NCI-H526 (cell line): ENCODE measurements at places on chromosomes 5 and 9.

GRCh38 chr9:38233343-38233742, 159.2 kb upstream of the ALDH1B1 start:
- DNase-seq: no peak

DNA sequence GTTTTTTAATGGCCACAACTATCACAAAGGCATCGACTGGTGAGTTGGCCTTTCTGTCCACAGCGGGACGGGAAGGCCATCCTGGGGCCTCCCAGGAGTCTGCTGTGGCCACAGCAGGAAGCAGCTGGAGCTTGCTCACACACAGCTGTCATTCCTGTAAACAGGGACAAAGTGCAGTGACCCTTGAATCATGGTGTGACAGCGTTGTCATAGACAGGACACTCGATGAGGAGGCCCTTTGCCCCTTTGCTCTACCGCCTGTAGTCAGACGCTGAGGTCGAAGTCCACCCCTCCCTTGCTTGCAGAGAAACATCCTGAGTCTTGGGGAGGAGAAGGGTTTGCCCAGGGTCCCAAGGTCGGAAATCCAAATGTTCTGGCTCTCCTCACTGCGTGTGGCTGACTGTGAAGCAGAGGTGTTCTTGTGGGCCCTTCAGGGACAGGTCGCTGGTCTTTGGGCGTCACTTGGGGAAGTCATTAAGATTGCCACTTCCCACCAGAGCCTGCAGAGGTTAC, 35.1 kb downstream of the NDST1 start:
- DNase-seq: no peak

DNA sequence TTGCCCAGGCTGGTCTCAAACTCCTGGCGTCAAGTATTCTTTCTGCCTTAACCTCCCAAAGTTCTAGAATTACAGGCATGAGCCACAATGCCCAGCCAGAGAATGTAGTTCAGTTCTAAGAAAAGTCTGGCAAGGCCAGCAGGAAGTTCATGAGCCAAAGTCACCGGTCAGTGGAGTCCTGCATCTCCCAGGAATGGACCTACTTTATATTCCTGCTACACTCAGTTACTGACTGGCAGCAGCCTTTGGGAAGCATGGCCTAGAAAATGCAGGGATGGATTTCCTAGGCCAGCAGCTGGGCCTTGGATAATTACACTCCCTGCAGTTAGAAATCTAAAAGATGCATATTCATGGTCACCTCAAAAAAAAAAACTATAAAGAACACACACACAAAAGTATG, 135.7 kb downstream of the CAAP1 start:
- no peak for DNase-seq

DNA sequence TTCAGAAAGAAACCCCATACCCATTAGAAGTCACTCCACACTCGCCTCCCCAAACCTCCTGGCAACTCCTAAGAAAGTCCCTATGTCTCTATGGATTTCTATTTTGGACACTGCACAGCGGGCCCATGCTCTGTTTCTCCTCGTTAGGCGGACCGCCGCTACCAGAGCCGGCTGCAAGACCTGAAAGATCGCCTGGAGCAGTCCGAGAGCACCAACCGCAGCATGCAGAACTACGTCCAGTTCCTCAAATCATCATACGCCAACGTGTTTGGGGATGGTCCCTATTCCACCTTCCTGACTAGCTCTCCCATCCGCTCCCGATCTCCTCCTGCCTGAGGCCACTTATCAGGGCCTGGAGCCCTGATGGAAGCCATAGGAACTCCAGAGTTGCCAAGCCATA, 4.6 kb upstream of the GLE1 start:
- DNase-seq: no peak

DNA sequence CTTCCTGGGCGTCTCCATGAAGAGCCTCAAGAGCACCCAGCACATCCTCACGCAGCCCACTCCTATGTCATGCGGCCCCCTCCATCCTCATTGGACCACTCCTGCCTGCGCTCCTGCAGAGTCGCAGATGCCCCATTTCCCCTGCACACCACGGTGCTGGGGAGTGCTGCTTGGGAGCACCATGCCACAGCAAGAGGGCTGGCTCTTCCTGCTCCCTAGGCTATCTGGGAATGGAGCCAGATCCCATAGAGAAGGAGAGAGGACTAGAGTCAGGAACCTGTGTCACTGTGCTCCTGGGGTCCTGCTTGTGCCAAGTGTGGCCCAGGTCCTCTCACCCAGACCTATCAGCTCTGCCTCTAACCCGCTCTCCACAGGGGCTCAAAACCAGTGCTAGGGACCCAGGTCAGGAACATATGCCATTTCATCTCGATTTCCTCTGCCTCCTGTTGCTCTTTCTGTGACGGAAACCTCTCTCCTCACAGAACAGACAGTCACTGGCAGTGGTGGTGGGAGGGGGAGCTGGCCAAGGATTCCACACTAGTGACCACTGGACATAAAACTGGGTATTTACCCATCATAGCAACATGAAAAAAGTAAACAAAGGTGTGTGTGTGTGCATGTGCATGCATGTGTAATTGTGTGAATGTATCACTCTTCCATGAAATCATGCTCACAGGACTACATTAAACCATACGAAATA, 178.4 kb downstream of the TTLL11 start:
- DNase-seq: no peak

- DNase-seq: no peak
These were observed 134.8 kb upstream of the PPP1R2B start for GRCh38 chr5:156715287-156715686.

DNA sequence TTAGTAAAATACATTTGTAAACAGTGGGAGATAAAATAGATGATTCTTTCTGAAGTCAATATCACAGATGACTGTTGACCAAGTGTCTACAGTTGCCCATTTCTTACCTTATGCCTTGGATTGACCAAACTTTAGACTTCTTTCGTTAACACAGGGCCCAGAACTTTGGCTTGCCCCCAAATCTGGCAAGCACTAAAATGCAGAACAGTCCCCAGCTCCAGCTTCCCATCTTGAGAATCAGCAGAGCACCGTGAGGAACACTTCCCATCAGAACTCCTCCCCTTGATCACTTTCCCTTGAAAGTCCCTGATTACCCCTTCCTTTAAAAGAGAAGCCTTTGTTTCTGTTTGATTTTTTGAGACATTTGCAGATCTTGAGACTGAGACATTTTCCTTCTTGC, 1039.9 kb downstream of the TLE1 start:
- no peak for DNase-seq

DNA sequence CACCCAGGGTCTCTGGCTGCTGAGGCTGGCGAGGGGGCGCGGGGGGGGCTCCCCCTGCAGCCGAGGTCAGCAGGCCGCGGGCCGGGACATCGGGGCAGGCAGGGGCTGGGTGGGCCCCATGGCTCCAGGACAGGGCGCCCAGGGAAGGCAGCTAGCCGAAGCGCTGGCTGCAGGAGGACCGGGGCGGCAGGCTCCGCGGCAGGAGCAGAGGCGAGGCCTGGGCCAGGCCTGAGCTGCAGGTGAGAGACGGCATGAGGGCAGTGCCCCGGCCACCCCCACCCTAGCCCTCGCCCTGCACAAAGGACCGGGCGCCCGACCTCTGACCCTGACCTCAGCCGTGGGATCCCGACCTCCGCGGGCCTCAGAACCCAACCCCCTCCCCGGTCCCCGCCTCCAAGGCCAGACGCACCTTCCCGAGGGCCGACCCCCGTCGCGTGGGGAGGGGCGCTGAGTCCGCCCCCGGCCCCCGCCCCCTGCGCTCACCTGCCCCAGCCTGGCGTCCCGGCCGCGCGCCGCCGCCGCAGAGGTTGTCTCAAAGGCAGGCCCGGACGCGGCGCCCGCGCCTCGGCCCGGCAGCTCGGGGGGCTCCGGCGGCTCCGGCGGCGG, 431 bp downstream of the RNF208 start:
- DNase-seq: no peak

- DNase-seq: no peak
These were observed 180.2 kb downstream of the DENND1A start for GRCh38 chr9:123749580-123750202.

- no peak for DNase-seq
These were observed 551.5 kb upstream of the TLE4 start for GRCh38 chr9:79020276-79020675.

DNA sequence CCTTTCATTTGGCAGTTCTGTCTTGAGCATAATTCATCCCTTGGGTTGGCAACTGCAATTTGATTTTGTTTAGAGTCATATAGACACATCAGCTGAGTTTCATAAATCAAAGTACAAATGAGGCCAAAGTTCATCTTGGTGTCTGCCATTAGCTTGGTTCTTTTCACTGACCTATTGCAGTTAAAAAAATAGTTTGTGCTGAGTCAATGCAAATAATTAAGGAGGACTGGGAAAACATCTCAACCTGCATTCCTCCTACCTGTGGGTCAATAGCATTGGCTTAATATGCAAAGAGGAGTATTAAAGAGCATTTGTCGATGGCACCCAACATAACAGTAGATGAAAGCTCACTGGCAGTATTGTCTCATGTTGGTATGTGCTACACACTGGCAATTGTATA, 1.6 kb downstream of the PKD2L2 start:
- no peak for DNase-seq

GRCh38 chr9:6098431-6098830, 83.0 kb upstream of the RANBP6 start:
- no peak for DNase-seq

- DNase-seq: no peak
These were observed 22.0 kb downstream of the UBE2QL1 start for GRCh38 chr5:6470672-6471071.
